Spleen (tissue), 13 donors: ENCODE measurements at places on chromosomes 7 and 10. TPM values are rescaled to one million over a fixed set of nuclear protein-coding genes. Genes with fewer than 3 reads are reported as not detected.

- DNase-seq: no peak
- no peak overlapping the region for H3K27ac ChIP-seq
- no peaks in the 10 kb centered on the region for H3K27me3 ChIP-seq
- no peaks in the 10 kb centered on the region for H3K4me1 ChIP-seq
Observed at GRCh38 chr7:44854644-44855364, 6.9 kb upstream of the H2AZ2 start.

GRCh38 chr7:48299580-48300169 is 128.4 kb downstream of the ABCA13 start:
- H3K27me3 ChIP-seq: no peaks in the 10 kb centered on the region
- no peaks in the 10 kb centered on the region for H3K4me1 ChIP-seq
- no peak overlapping the region for H3K4me3 ChIP-seq
- H3K36me3 ChIP-seq: no peaks in the 10 kb centered on the region
- H3K27ac ChIP-seq: no peak overlapping the region

GRCh38 chr7:75650681-75651080 is 88.1 kb downstream of the HIP1 start:
- peaks cover 22% of the 10 kb centered on the region for H3K4me1 ChIP-seq
- no peaks in the 10 kb centered on the region for H3K36me3 ChIP-seq
- H3K27ac ChIP-seq: peak overlapping the region; percentile 73
- H3K4me3 ChIP-seq: no peak overlapping the region

DNA sequence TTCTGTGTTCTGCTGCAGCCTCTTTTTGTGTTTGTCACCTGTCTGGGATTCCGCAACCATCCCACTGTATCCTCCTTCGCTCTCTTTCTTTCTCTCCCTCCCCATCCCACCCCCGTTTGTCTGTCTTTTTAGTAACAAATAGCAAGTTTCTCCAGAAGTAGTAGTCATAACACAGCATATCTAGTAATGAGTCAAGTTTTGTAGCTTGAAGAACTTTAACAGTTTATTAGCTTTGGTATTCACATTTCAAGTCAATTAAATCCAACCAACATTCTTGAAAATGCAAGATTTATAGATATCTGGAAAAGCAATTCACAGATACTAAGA is 154.1 kb upstream of the MTPN start:
- no peaks in the 10 kb centered on the region for H3K36me3 ChIP-seq
- H3K4me3 ChIP-seq: no peak overlapping the region
- H3K27ac ChIP-seq: no peak overlapping the region

- H3K4me3 ChIP-seq: no peak overlapping the region
- H3K36me3 ChIP-seq: no peaks in the 10 kb centered on the region
- peak overlapping the region; percentile 53 for H3K27ac ChIP-seq
- peaks cover 36% of the 10 kb centered on the region for H3K4me1 ChIP-seq
Observed at GRCh38 chr10:63707254-63707910, 186.2 kb downstream of the REEP3 start.

GRCh38 chr7:89798599-89798996 is 355.7 kb upstream of the STEAP1 start:
- no peak for DNase-seq
- no peaks in the 10 kb centered on the region for H3K27me3 ChIP-seq
- H3K36me3 ChIP-seq: no peaks in the 10 kb centered on the region
- H3K27ac ChIP-seq: no peak overlapping the region

DNA sequence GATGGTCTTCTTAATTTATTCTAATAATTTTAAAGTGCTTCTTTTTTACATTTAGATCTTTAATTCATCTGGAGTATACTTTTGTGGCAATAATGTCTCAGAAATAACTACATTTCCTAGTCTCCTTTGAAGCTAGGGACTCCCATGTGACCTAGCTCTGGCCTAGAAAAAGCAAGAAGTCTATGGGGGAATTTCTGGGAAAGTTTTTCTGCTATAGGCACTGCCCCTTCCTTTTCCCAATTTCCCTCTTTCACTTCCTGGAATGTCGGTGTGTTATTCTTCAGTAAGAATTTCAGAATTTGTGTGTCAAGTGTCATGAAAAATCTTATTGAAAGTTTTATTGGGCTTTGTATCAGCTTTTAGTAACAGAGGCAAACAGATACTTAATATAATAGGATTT is 94.6 kb upstream of the LRRC4 start:
- H3K27ac ChIP-seq: no peak overlapping the region
- DNase-seq: no peak
- peaks cover 13% of the 10 kb centered on the region for H3K4me1 ChIP-seq
- no peaks in the 10 kb centered on the region for H3K36me3 ChIP-seq

The AKR1C4 gene
- not detected for polyA plus RNA-seq

The SAMD9 gene
- polyA plus RNA-seq: 8.2 TPM

The RNF32 gene
- polyA plus RNA-seq: 0.61 TPM
